ENCODE measurements at places on chromosomes 6 and 20.

GRCh38 chr6:6966127-6966526 lies 141.6 kb upstream of the RREB1 start:
- DNase-seq, result no peak

GRCh38 chr6:29728173-29728874 lies 5.1 kb downstream of the HLA-F start:
- no peak for DNase-seq

- DNase-seq, result no peak
Measured at GRCh38 chr6:310671-311070, 18.4 kb downstream of the DUSP22 start.

- no peak for DNase-seq
Measured at GRCh38 chr6:47485491-47486135, 8.0 kb downstream of the CD2AP start.

- DNase-seq, result no peak
Measured at GRCh38 chr6:9173229-9173628, 737.9 kb upstream of the SLC35B3 start.

DNA sequence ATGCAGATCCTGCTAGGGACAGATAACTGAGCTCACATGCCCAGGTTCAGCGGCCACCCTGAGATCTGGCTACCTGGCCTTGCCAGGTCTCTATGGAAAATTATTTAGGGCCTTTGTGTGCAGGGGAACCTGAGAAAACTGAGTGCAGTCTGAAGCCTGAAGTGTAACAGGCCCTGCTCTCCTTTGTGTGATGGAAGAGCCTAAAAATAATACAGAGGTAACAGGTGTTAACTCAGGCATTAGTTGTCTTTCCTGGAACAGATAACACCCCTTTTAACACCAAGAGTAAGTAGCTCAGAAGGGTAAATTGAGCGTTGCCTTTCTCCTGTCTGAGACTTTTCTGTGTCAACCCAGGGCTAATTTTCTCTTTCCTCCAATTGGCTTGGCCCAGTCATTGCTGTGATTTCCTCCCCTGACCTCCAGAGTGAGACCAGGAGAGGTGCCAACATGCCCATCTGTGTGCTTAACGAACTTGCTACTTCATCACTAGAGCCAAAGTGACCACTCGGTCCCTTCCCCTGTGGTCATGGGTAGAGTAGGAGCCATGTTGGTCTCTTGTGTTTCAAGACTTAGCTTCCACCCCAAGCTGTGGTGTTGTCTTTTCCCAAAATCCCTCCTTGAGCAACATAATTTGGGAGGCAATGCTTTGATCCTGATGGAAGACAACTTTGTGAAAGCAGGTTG lies 304.4 kb upstream of the JAG1 start:
- DNase-seq, result no peak

GRCh38 chr6:50720623-50721022 lies 7.3 kb downstream of the TFAP2D start:
- DNase-seq, result no peak

DNA sequence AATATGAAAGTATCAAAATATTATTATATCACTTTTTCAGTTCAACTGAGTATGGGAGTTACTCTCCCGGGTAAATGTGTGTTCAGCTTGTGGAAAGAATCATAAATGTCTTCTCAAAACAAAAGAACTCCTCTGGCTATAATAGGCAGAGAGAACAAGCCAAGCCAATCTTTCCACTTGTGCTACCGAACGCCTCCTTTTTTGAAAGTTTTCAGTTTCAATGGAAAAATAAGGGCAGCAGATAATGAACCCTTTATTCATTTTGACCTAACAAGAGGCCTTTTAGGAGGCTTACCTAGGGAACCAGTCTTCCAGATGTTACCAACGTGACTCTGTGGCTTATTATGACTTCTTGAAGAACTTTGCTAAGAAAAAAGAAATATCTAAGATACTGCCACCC lies 67.5 kb downstream of the PDE7B start:
- no peak for DNase-seq

GRCh38 chr6:40473026-40473425 lies 114.1 kb downstream of the LRFN2 start:
- no peak for DNase-seq

- DNase-seq, result no peak
Measured at GRCh38 chr6:128425856-128426255, 94.5 kb downstream of the PTPRK start.
